Dermis blood vessel endothelial cell (primary cell): ENCODE measurements at places on chromosomes 11 and 22. TPM values are rescaled to one million over a fixed set of nuclear protein-coding genes. Genes with fewer than 3 reads are reported as not detected.

GRCh38 chr11:2774173-2775082, 74.6 kb upstream of the KCNQ1OT1 start:
- DNase-seq: no peak

Gene ZW10
- 23.3 and 31.6 TPM in 2 replicates for total RNA-seq

Gene SLC5A12
- not detected in 2 replicates for total RNA-seq

Gene TEX12
- not detected in 2 replicates for total RNA-seq

GRCh38 chr11:67562963-67563704, 20.5 kb upstream of the GSTP1 start:
- peak; percentile 50 for DNase-seq

GRCh38 chr11:127037001-127037400, 36.4 kb upstream of the KIRREL3 start:
- no peak for DNase-seq

DNA sequence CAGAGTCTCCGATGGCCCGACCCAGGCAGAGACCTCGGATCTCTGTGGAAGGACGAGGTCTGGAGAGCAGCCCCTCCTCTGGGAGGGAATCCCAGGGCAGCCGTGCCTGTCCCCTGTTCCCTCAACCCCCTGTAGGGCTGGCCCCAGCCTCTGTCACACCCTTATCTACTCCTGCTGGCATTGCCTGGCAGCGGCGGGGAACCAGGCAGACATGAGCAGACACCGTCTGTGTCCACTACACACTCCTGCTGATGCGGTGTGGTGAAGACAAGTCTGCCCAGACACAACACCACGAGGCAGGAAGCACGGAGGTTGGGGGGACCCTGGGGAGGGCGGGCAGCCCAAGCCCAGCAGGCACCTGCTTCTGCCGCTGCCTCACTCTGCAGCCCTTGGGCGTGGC, 52.5 kb upstream of the A4GALT start:
- DNase-seq: no peak

DNA sequence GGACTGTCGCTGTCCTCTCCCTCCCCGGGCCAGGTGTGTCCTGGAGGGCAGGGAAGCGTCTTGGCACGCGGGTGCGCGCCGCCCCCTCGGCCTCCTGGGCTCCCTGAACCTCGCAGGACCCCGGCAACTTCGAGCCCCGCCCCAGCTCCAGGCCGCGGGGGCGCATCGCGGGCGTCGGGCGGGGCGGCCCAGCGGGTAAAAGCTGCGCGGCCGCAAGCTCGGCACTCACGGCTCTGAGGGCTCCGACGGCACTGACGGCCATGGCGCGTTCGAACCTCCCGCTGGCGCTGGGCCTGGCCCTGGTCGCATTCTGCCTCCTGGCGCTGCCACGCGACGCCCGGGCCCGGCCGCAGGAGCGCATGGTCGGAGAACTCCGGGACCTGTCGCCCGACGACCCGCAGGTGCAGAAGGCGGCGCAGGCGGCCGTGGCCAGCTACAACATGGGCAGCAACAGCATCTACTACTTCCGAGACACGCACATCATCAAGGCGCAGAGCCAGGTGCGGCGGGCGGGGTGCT, at the start of gene CST6:
Gene CST6 (plus strand): TSS at position 224 of the 519 bp plus-strand sequence. CDS start 37 bp downstream, at position 261.
- no peak for DNase-seq

DNA sequence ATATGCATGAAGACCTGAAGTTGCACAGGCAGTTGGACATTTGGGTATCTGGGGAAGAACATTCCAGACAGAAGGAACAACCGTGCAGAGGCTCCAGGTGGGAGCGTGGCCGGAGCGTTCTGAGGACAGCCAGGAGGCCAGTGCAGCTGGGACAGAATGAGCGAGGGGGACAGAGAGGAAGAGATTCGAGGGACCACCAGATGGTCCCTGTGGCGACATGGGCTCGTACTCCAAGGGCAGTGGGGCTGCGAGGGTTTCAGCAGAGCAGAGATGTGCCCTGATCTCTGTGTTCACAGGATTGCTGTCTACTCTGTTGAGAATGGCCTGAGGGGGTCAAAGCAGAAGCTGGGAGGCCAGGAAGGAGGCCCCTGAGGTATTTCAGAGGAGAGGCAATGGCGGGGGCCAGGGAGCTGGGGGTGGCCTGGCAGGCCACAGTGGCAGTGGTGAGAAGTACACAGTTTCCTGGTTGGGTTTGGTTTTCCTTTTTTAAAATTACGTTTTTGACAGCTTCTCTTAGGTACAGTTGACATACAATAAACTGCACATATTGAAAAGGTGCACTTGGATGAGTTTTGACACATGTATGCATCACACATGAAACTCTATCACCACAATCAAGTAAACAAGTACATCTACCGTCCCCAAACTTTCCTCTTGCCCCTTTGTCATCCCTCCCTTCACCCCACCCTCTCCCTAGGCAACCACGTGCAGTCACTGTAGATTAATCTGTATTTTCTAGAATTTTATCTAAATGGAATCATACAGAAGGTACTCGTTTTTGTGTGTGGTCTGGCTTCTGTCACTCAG, 24.8 kb upstream of the SOX10 start:
- no peak for DNase-seq

Gene ZBTB16
- total RNA-seq: 23.1 and 34.7 TPM in 2 replicates

Gene ANO5
- under 0.01 and 0.09 TPM in 2 replicates for total RNA-seq

Gene CCDC15
- 1.5 and 2.9 TPM in 2 replicates for total RNA-seq

DNA sequence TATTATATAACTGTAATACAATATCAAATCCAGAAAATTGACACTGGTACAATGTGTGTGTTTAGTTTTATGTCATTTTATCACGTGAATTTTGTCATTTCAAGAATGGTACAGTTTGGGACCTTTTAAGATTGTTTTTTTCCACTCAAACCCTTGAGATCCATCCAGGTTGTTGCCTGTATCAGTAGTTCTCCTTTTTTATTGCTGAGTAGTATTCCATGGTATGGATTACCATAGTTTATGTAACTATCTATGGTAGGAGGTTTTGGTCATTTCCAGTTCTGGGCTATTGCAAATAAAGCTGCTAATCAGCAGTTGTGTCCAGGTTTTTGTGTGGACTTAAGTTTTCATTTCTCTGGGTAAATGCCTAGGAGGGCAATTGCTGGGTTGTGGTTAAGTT, 25.1 kb downstream of the EED start:
- DNase-seq: no peak

GRCh38 chr11:82796998-82797961, 63.6 kb upstream of the FAM181B start:
- DNase-seq: no peak

DNA sequence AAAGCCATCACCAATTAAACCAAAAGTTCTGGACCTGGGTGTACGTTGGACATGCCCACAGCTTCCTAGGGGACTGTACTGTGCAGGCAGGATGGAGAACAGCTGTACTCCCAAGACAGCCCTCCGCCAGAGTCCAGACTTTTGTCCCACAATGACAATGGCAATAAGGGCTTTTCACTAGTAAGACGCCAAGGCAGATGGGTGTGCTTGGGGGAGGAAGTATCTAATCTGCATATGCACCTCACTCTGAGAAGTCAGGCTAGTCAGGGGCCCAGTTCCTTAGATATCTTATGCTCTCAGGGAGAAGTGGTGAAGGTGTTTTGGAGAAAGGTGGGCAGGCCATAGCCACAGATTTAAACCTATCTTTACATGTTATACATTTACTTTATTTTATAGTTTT, 85.1 kb upstream of the USP47 start:
- DNase-seq: no peak

Gene PIM3
- total RNA-seq: 463 and 464 TPM in 2 replicates

DNA sequence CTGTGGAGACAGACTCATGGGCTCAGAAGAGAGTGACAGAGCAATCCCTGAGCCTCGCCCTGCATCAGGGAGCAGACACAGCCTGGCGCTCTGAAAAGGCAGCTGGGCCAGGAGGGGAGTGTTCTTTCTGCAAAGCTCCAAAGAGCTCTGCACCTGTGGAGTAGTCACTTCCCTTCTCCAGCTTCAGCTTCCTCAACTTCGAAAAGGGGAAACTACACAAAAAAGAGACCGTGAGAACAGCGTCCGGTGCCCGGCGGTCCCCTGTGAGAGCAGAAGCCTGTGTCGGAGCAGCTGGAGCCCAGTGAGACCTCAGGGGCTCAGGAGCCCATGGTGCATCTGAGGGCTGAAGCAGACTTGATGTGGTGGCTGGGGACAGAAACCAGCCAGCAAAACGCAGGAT, 35.1 kb downstream of the TP53I11 start:
- peak; percentile 60 for DNase-seq

DNA sequence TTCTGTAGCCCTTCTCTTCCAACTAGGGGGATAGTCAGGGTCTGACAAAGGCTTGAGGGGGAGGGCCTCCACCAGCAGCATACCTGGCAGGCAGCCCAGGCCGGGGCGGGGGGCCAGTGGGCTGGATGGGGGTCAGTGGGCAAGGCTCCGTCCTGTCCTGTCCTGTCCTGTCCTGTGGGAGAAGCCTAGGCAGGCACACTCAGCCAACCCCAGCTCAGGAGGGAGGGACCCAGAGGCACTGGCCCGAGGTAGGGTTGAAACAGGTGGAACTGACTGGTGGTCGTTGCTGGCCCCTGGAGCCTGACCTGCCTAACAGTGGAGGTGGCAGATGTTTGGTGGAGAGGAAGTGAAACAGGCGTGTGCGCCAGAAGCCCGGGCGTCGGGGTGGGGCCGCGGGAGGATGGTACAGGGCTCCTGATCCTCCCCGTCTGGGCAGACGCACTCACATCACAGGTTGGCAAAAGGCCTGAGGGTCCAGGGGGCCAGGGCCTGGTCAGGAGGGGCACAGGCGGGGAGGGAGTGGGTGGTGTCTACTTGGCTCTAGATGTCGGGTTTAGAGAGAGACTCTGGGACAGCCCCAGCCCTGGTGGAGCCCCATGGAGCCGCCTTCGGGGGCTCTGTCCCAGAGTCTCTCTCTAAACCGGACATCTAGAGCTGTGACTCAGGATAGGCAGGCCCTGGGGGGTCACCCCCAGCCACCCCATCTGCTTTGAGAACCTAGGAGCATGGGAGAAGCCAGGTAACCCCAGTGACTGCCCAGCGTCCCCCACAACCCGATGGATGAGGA, 32.5 kb upstream of the GRAMD4 start:
- no peak for DNase-seq

- DNase-seq: no peak
Measured at GRCh38 chr22:21445437-21446127, 21.6 kb upstream of the TMEM191C start.

Gene UBQLN3
- total RNA-seq: not detected in 2 replicates

DNA sequence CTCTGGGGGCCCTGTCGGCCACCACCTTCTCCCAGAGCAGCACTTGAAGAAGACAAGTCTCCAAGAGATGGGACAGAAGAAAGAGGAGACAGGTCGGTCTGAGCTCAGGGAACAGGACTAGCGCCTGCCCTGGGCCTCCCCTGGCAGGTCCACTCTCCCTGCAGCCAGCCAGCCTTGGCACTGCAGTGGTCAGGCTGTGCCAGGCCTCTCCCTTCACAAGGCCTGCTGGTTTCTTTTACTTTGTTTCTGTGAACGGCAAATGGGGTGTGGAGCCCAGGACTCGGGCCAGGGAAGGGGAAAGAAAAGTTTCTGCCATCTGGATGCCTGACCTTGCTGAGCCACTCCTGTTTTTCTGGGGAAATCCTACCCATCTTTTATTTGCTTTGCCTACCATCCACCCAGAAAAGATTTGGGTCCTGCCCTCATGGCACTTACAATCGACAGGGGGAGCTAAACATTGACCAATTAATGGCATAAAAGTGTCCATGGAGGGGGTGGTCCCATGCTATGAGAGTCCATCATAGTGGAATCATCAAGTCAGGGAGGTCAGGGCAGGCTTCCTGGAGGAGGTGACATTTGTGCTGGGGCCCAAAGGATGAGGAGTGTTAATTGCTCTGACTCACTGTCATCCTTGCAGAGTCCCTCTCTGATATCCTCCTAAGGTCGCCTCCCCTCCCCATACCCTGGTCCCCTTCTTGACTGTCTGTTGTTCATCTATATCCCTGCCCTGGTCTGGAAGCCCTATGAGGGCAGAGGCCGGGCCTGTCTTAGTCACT, 65.2 kb downstream of the NFAM1 start:
- DNase-seq: no peak

Gene SIK2
- total RNA-seq: 12.8 and 13.2 TPM in 2 replicates

GRCh38 chr11:118216621-118217481, 8.0 kb downstream of the JAML start:
- DNase-seq: peak; percentile 57

Gene GP1BB
- total RNA-seq: 5.3 and 5.4 TPM in 2 replicates

DNA sequence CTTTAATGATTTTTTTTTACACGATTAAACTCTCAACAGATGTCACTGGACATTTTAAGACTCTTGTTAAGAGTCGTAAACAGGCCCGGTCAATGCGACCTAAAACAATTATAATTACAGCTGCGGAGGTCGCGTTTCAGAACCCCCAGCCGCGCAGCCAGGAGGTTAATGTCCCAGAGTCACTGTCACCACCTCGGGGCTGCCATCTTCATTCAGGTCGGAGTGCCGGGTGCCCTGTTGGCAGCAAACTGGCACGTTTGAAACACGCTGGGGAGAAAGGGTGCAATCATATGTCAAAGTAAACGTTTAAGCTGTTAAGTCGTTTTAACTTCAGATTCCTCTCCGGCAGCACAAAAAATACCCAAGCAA, 711 bp upstream of the PHF21B start:
- no peak for DNase-seq

Gene RIBC2
- 0.34 and 1.3 TPM in 2 replicates for total RNA-seq

Gene SAAL1
- total RNA-seq: 18.0 and 24.7 TPM in 2 replicates

GRCh38 chr11:71145368-71145767, 107.0 kb downstream of the SHANK2 start:
- no peak for DNase-seq

Gene MN1
- total RNA-seq: 0.34 and 0.47 TPM in 2 replicates

- no peak for DNase-seq
Measured at GRCh38 chr11:131980888-131981668, 610.7 kb downstream of the NTM start.

Gene SMTNL1
- not detected in 2 replicates for total RNA-seq

- DNase-seq: no peak
Measured at GRCh38 chr11:71987521-71987920, 11.2 kb upstream of the IL18BP start.

Gene PANX2
- 0.34 and 0.60 TPM in 2 replicates for total RNA-seq

DNA sequence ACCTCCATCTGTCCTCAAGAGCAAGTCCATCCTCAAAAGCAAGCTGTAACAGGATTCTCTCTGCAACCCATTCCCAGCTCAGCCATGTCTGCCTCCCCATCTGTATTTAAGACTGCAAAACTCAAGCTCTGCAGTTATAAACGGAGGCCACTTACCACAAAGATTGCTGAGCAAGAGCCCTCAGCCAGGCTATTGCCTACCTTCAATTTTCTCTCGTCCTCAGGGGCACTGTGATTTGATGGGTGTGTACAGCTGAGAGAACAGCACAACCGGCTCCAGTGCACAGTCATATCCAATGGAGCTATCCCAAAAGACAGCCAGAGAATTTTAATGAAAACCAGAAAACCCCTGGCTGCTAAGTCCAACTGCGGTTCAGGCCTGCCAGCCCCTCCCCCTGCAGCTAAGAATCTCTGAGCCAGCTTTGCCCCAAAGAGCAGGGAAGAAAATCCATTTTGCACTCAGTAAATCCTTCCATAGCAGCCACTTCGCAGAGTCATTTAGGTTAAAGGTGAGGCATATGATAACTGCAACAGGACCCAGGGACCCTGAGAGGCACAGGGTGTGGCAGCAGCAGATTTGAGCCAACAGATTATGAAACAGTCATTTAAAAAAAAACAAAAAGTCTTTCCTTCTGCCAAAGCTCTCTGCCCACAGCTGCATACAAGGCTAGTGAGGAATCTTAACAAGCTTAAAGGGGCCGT, 37.6 kb downstream of the RAB30 start:
- DNase-seq: no peak

Gene OR6T1
- total RNA-seq: not detected in 2 replicates
